ENCODE measurements at places on chromosomes 1 and 21. TPM values are rescaled to one million over a fixed set of nuclear protein-coding genes. Genes with fewer than 3 reads are reported as not detected.

GRCh38 chr1:51551848-51552296 is 32.8 kb upstream of the EPS15 start:
- no peak for DNase-seq

DNA sequence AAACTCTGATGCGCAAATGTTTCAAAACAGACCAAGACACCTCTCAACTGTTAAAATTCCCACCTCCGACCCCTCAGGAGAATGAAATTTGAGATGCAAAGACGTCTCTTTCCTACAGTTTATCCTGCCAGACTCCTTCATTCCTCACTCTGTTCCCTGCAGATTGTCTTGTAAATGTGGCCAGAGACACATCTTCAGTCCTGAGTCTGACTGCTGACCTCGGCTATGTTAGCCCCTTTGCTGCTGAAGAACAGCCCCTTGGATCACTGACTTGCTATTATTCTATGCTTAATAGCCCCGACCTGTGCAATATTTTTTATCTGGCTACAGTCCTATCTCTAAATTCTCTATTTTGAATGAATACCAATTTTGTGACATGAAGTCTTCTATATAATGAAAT is 16.6 kb upstream of the ESRRG start:
- DNase-seq = no peak

Gene TMEM81
- total RNA-seq = 4.4 TPM

- DNase-seq = no peak
These were observed 26.3 kb downstream of the PER3 start for GRCh38 chr1:7810395-7810794.

DNA sequence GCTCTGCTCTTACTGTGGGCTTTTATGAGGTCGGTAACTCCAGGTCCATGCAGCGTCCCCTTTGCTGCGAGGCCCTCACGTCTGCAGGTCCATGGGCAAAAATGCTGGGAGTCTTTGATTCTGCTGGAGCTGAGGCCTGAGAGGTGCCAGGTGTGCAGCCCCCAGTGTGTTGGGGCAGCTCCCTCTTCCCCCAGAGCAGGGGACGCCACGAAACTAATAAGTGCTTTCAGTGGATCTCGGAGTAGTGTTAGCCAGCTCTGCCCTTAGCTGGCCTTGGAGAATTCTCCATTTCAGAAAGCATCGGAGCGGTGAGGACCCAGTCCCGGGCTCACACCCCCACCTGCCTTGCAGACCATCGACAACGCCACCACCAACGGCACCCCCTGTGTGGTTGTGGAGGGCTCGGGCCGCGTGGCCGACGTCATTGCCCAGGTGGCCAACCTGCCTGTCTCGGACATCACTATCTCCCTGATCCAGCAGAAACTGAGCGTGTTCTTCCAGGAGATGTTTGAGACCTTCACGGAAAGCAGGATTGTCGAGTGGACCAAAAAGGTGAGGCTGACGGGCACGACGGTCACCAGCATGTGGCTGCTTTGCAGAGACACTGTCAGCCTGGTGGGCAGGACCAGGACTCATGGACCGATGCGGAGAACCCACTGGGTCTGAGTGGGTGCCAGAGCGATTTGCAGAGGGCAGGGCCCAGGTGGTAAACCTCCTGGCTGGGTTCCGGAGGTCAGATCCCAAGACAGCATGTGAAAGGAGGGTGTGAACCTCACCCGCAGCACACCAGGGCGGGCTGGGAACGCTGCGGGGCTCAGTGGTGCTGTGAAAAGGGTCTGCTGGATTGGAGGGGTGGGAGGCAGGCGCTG is 25.5 kb downstream of the TRPM2 start:
- no peak for DNase-seq

Gene SLAMF8
- total RNA-seq = not detected

DNA sequence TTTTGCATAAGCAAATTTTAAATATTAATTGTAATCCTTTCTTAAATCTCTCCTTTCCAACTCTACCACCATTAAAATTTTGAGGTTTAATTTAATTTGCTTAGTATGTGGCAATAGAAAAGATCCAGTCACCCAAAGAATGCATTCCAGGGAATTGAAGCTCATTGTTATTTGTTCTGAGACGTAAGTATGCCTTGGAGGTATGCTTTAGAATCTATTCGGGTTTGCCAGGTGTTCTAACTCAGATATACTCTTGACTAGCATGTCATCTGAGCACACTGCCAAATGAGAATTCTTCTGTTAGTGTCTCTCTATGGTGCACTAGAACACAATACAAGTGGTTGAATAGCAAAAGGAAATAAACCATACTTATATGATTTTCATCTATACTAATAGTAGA is 813.6 kb upstream of the ADGRL2 start:
- no peak for DNase-seq

Gene SH3BGR
- total RNA-seq = 3.2 TPM

Gene C1orf167
- not detected for total RNA-seq

Gene TTC39A
- total RNA-seq = 18.8 TPM

GRCh38 chr1:29361686-29362085 is 125.4 kb downstream of the PTPRU start:
- no peak for DNase-seq

Gene APOBEC4
- not detected for total RNA-seq

Gene RGSL1
- total RNA-seq = not detected

GRCh38 chr21:17613242-17613676 is 558 bp upstream of the BTG3 start:
- DNase-seq = peak; percentile 0

- no peak for DNase-seq
These were observed 52.2 kb upstream of the GRHL3 start for GRCh38 chr1:24266998-24267397.

DNA sequence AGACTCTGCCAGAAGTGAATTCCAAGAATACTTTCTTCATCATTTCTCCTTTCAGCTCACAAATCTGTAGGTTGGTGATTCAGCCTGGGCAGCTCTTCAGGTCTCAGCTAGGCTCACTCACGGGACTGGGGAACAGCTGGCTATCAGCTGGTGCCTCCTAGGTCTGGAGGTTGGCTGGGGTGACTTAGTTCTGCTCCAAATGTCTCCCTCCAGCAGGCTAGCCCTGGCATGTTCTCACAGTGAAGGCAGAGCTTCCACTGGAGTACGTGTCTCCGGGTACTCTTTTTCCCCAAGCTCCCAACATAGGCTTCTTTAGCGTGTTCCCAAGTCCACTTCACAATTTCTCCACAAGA is 12.5 kb upstream of the VAMP4 start:
- no peak for DNase-seq

DNA sequence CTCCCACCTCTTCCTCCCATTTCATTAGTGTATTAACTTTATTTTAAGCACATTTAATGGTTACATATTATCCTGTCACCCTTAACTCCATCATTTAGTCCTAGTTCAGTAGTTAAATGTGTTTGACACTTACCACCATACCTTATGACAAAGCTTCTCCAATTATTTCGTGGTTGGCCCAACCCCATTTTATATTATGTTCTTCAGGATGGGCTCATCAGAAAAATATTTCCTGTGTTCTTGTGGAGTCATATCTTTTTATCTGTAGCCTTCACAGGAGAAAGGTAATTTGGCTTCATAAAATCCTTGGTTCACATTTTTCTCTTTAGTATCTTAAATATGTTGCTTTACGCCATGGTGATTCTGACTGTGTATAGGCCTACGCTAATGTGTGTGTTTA is 142.3 kb upstream of the COL6A1 start:
- DNase-seq = no peak

GRCh38 chr1:223341121-223341520 is 22.9 kb downstream of the SUSD4 start:
- DNase-seq = no peak

Gene SFPQ
- 369 TPM for total RNA-seq

- no peak for DNase-seq
These were observed 2.6 kb downstream of the CHML start for GRCh38 chr1:241637604-241638003.

Gene AMY2A
- total RNA-seq = not detected

Gene ERICH3
- total RNA-seq = 0.15 TPM

DNA sequence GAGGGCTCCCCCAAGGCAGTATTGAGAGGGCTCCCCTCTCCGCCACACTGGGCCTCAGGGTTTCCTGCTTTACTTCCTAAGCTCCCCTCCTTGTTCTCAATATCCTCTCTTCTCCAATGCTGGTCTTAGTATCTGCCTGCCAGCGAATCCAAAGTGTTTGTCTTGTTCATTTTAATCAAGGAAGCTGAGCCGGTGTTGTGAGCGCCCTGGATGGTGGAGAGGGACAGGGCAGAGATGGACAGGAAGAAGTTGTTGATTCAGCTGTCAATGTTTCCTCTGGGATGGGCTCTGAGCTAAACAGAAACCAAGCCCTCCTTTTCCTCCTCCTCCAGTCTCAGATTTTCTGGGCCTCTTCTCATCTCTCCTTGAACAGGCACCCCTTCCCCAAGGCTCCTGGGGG is 5.4 kb downstream of the OLFML3 start:
- no peak for DNase-seq

Gene MIXL1
- total RNA-seq = not detected

- DNase-seq = peak; percentile 57
These were observed 352 bp downstream of the KCNK1 start for GRCh38 chr1:233614173-233614742.

Gene TRPM2
- total RNA-seq = not detected

Measured in Calu3 (cell line).